ENCODE measurements at places on chromosomes 5 and 9.

GRCh38 chr9:105425816-105426433 lies 21.9 kb upstream of the FSD1L start:
- DNase-seq, result no peak

DNA sequence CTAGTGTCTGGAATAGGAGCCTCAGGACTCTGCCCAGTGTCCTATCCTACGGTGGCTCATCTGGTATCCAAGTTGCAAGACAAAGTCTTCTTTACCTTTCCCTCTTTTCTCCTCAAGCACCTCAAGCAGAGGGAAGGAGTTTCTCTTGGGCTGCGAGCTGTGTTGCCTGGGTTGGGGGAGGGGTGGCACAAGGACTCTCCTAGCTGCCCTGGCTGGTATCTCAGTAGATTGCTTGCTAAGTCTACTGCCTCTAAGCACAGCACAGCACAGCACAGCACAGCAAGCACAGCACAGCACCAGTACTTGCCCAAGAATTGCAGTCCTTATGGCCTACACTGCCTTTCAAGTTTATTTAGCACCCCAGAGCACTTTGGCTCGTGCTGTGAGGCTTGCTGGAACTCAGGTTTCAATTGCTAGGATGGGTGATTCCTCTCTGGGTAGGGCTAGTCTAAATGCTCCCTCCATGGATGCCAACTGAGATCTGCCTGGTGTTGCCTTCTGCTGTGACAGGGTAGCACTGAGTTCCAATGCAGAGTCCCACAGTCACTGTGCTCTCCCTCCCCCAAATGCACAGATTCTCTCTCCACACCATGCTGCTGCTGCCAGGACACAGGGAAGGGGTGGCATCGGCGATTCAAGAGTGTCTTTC lies 213.1 kb upstream of the POU5F2 start:
- DNase-seq, result no peak

- DNase-seq, result no peak
These were observed 103.6 kb downstream of the HSPA4 start for GRCh38 chr5:133155326-133155969.

DNA sequence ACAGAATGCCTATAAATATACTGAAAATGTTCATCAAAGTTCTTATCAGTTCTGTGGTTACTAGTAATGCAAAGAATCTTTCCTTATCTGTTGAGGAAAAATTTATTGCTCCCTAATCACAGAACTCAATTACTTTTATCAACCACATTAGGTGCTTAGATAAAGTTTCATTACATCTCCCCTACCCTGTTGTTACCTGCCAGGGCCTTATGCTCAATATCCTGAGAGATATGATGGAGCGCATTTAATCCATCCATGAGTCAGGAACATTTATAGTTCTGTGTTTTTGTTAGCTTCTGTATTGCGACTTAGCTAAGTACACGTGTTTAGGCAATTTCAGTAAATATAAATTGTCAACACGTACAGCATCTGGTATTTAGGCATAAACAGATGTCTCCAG lies 164.3 kb upstream of the ST8SIA4 start:
- no peak for DNase-seq

DNA sequence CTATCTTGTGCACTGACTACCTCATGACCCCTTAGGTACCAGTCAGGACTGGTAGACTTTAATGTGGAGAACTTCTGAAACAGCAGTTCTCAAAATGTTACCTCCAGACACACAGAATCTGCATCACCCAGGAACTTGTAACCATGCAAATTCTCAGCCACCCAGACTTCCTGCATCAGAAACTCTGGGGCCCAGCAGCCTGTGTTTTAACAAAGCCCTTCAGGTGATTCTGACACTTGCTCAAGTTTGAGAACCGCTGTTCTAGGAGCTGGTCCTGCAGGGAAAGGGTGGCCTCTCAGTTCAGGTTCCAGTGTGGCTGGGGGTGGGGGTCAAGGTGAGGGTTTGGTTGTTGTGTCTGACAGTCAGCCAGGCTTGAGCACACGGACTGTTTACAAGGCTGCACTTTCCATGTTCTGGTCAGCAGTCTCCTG lies 28.4 kb downstream of the ZFP62 start:
- DNase-seq, result no peak
